ENCODE measurements at places on chromosomes 4 and X.

GRCh38 chr4:120765260-120765680, 157.3 kb downstream of the PRDM5 start:
- no peak for DNase-seq

GRCh38 chr4:167581449-167581965, 347.2 kb upstream of the SPOCK3 start:
- no peak for DNase-seq

DNA sequence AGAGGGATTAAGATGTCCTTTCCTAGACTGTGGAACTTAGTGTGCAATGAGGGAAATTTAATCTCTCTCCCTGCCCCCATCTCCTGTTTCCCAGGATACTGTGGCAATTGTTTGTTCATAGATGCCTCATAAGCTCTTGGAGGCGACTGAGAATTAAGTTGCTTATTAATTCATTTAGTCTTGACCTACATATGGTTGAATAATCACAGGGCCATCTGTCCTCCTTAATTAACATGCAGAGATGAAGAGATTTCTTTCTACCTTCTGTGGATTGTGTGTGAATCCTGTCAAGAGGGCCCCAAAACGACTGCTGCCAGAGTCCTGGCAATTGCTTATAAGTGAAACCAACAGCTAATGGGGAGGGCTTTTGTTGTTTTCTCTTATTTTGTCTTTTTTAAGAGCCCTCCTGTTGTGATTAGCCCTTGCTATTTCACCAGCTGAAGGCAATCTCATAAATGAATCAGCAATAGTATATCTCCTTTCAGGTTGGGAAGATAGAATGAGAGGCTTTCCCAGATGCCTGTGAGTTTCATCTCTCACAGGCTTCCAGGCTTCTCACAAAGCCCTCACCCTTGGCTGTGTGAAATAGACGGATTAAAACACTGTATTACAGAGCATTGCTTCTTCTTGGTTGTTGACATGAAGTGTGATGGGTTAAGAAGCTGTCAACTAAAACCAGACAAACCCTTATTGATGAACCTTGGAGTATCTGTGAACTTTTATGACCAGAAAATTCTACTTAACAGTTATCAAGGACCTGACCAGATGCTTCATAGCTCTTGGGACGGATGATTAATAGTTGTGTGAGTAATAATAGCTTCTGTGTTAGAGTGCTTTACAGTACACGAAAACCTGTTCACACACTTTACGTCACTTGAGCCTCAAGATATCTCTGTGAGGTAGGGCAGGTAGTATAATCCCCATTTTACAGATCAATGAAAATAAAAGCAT, 58.5 kb downstream of the PGRMC2 start:
- DNase-seq = no peak

DNA sequence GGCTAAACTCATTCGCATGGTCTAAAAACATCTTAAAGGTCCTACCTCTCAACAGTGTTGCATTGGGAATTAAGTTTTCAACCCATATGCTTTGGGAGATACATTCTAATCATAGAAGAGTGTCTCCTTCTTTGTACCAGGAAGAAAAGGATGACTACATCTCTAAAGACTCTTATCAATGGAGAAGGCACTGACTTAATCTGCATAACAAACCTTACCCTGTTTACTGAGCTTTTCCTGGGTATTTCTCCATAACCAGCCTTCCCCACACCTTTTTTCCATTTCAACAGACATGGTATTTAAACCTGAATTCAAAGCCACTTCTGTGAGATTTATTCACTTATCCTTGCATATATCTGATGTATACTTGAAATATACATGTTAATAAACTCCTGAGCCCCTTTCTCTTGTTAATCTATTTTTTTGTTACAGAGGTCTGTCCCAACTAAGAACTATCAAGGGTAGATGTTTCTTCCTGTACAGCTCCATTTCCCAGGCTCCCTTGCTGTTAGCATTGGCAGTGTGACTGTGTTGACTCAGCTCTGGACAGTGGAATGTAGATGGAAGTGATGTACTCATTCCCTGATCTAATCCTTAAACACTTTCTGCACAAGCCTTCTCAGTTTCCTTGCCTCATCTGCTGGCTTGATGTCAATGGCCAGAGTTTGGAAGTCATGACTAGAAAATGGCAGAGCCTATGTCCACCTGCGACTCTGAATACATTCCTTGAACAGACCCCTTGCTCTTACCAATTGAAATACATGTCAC, 148.9 kb upstream of the CPEB2 start:
- no peak for DNase-seq

GRCh38 chr4:162475246-162475645, 311.4 kb upstream of the FSTL5 start:
- DNase-seq = no peak

DNA sequence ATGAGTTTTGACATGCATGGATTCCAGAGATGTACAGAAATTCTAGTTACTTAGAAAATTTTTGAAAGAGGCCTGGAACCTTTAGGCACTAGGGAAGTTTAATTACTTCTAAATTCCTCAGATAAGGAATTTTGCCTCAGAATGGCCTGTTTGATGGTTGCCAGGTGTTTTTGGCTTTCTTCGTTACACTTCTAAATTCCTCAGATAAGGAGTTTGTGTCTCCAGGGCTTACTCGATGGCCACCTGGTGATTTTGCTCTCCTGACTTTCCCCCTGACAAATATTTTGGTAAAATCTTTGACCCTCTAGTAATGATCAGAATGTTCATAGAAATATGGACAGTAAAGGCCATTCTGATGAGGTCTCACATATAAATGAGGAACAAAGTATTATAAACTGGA, 64.3 kb downstream of the BEX3 start:
- no peak for DNase-seq

DNA sequence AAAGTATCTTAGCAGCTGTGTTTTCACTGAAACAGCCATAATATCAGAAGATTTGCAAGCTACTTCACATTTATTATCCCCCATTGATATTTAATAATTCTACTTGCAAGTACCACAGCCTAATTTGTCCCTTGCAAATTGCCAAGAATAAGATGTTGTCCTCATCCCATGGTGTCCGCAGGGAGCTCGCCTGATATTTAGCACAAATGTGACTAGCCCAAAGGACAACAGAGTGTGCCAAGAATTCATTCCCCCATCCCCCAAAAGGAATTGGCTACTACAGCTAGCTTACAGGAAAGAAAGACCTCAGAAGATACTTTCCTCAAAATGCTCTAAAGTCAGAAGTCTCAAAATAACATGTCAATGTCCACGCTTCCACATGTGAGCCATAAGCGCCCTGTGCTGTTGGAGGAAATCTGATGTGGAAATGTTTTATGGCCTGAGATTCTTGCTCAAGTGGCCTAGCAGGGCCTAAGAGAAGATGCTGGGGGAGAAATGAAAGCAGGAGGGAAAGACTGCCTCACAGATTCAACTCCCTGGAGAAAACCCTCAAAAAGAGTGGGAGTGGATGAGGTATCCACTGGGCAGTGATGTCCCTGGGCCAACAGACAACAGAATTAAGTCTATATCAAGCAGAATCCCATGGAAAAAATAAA, 111.4 kb downstream of the SH3KBP1 start:
- no peak for DNase-seq

DNA sequence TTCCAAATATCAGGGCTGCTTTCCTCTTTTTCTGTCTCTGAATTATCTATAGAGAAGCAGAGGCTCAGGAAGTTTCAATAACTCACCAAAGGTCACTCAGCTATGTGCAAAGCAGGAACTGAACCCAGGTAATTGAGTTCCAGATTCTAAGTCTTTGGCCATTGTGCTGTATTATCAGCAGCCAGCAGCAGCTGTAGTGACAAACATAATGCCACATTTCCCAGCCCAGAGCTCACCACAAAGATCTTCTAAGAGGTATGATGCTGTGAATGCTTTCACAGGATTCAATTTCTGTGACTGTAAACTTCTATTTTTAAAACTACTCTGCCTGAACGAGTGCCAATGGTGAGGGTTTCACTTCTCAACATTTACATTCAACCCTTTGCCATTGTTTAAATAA, 56.4 kb downstream of the SPOCK3 start:
- peak; percentile 58 for DNase-seq

GRCh38 chr4:44228326-44228725, 220.3 kb downstream of the KCTD8 start:
- no peak for DNase-seq

DNA sequence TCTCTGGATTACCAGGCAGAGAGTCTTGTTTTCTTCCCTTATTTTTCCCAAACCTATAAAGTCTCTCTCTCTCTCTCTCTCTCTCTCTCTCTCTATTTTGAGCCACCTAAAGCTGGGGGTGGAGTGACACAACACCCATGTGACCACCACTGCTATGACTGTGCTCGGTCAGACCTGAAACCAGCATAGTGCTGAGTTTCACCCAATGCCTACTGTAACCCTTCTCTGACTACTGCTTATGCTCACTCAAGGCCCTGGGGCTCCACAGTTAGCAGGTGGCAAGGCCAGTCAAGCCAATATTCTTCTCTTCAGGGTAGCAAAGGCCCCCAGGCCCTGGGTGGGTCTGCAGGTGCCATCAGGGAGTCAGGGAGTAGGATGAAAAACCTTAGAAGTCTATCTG, 114.7 kb upstream of the ARMCX2 start:
- DNase-seq = no peak

GRCh38 chr4:83473423-83473822, 11.5 kb downstream of the ABRAXAS1 start:
- no peak for DNase-seq

- peak; percentile 47 for DNase-seq
Measured at GRCh38 chrX:107710617-107711391, 64.8 kb downstream of the TSC22D3 start.

GRCh38 chr4:152289941-152290340, 246.0 kb downstream of the FBXW7 start:
- no peak for DNase-seq

DNA sequence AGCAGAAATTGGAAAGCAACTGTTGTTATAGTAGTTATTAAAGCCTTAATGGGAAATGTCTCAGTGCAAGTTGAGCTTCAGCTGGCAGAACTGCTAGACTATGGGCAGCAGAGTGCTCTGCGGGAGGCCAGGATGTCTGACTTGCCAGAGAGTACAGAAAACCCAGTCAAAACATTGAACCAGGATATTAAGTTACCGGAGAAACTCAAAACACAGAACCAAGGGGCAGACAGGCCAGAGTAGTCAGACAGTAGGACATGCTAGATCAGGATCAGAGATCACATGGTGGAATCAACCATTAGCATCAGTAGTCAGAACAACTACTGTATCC, 72.9 kb upstream of the TNIP3 start:
- DNase-seq = no peak

DNA sequence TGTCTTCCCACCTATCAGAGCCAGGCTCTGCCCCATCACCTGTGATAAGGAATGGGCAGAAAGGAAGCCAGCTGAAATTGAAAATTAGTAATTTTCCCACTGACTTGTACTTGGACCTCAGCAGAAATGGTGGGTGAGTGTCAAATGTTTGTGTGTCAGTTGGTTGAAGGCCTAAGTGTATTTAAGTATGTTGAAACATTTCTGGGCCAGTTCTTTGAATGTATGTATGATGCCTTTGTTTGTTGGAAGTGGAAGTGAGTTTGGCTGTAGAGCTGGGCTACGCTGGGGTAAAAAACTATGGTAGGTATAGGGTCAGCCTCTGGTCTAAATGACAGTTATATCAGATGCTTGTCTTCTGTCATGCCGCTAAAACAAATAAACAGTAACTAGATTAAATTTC, 27.7 kb downstream of the JADE1 start:
- no peak for DNase-seq

- DNase-seq = no peak
Measured at GRCh38 chrX:19360903-19361302, 17.2 kb downstream of the PDHA1 start.

DNA sequence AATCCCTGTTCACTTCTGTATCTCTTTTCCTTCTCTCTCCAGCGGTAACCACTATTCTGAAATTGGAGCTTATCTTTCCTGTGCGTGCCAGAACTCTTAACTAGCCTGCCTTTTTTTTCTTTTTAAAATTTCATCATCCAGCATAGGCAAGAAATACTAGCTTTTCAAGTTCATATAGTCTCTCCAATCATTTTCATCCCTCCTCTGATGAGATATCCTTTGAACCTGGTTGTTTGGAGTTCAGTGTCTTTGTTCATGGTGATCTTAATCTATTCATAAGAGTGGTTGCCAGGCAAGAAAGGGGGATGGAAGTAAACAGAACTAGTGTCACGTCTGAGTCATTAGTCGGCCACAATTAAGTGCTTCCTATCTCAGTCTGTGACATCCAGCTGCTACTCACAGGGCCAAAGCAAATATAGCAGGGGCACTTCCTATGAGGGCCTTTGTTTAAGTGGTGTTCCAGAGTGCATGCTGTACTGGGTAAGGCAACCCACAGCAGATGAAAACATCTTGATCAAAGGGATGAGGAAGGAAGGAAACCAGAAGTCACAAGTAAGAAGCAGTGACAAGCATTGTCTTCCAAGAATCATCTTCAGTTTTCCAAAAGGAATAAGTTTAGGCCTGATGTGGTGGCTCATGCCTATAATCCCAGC, 56.4 kb upstream of the XIAP start:
- DNase-seq = peak; percentile 52

- no peak for DNase-seq
Measured at GRCh38 chrX:53211391-53211978, 13.5 kb downstream of the KDM5C start.

DNA sequence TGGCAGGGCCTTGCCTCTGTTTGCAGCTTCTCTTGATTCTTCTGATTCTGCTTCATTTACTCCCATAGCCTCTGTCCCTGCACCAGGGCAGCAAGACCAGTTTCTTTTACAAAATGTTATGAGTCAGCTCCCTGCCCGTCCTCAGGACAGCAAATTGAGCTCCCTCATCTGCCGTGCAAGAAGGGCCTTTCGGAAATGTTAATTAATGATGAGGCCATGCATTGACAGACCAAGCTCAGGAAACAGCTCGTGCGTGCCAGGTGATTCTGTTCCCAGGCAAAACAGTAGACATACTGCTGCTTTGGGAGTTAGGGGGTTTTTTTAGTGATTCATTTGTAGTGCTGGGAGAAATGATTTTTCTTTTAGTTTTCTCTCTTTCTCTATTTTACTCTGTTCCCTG, 231.7 kb downstream of the FBXW7 start:
- no peak for DNase-seq

DNA sequence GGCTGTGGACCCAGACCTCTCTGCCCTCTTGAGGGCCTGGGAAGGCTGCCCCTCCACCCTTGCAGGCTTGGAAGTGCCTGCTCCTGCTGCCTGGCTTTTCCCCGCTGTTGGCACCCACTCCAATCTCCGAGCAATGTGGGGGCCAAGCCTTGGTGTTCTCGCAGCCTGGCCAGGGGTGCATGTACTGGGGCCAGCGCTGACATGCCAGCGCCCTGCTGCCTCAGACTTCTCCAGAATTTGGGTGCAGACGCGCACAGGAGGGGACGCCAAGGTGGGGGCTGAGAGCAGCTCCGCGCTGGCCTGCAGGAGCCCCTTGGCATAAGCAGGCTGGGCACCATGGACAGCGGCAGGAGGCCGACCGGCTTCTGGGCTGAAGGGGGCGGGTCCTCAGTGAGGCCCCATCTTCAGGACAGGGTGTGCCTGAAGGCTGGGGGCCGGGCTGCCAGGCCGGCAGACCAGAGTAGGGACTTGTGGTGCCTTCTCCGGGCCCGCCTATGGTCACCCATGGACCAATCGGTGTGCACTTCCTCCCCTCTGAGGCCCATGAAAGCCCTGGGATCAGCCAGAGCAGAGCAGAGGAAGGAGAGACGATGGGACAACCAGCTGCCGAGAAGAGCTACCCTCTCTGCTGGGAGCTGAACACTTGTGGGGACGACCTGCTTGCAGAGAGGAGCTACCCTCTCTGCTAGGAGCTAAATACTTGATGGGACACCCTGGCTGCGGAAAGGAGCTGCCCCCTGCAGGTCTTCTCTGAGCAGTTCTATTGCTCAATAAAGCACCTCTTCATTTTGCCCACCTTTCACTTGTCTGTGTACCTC, 118.3 kb downstream of the DNAAF6 start:
- DNase-seq = peak; percentile 32
